COR-L47 (cell line): ENCODE measurements at places on chromosomes 2 and 18.

GRCh38 chr2:74501335-74502071 lies 2.1 kb upstream of the LBX2 start:
- DNase-seq: no peak

DNA sequence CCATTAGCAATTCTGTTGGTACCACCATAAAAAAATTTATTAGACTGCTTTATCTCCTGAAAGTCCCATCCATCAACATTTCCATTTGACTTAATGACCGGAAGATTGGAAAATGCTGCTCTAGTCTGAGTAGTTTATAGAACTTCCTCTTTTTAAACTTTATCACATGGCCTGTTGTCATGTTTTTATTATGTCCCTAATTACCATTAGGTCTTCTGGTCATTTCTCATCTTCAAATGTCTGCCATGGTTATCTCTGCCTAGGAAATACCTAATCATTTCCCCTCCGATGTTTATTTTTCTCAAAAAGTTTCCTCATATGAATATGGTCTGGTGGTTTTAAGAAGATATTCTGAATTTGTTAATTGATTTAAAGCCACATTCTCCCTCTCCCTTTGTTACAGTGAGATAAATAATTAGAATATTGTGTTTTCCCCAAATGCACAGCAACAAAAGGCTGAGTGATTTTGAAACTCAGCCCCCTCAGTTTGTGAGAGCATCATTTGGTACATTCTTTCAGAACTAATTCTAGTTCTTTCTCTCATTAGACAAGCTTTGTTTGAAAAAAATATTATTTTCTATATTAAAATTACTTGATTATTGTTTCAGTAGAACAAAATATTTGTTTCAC lies 317.1 kb upstream of the ST6GAL2 start:
- DNase-seq: no peak

- DNase-seq: no peak
Observed at GRCh38 chr2:99756059-99756458, 266.2 kb upstream of the REV1 start.

- no peak for DNase-seq
Observed at GRCh38 chr18:9869715-9870430, 15.9 kb upstream of the TXNDC2 start.

DNA sequence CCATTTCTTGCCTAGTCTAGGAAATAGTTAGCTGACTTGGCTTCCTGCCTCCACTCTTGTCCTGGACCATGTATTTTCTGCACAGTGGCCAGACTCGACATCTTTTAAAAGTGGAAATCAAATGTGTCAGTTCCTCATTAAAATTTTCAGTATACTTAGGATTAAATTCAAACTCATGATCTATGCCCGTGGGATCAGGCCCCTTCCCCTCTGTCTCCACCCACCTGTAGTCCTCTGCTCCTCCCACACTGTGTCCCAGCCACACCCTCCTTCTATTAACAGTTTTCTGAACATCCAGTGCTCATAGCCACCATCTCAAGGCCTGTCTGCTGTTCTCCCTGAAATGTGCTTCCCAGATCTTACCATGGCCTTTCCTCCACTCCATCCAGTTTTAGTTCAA lies 13.3 kb downstream of the ARHGAP25 start:
- no peak for DNase-seq

GRCh38 chr18:70116949-70117348 lies 88.5 kb downstream of the RTTN start:
- no peak for DNase-seq

GRCh38 chr2:120348737-120349439 lies 3.0 kb downstream of the INHBB start:
- DNase-seq: no peak

DNA sequence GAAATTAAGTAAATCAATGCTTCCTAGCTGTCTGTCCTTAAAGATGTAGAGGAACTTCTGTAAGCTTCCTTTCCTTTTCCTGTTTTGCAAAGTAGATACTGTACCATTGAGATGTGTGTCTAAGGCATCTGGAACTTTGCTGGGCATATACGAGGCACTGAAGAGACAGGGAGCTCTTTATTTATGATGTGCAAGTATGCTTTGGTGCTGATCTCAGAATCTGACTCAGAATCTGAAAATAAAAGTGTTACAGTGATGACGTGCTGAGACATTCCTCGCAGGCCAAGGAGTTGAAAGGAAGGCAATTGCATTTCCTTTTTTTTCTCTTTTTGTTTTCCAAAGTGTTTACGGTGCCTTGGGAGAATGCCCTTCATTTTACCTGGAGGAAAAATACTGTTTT lies 230.9 kb upstream of the RGPD4 start:
- no peak for DNase-seq

GRCh38 chr2:159450180-159450579 lies 163.7 kb upstream of the WDSUB1 start:
- DNase-seq: no peak

DNA sequence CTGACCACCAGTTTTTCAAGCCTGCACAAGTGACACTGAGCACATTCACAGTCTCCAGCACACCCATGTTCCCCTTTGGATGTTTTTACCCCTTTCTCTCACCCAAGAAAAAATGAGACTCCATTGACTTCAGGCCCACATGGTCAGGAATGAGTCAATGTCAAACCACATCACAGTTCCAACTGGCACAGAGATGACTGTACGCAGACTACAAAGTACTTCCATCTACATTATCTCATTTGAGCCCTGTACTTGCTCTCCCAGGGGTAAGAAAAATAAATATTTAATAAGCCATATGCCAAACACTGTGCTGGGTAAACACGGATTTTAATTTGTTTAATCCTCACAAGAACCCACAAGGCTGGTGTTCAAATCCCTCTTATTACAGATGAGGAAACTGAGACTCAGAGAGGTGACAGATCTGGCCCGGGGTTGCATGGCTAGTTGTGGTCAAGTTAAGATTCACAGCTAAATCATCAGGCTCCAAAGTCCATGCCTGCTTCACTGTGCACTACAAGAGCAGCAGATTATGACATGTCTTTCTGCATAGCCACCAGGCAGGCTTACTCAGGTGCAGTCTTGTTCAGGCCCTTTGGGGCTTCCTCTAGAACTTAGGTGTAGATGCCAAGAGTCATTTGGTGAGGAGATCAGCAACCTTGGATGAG lies 106.1 kb downstream of the TXNL1 start:
- DNase-seq: no peak

- DNase-seq: no peak
Observed at GRCh38 chr2:26184121-26184520, 11.2 kb downstream of the GAREM2 start.

DNA sequence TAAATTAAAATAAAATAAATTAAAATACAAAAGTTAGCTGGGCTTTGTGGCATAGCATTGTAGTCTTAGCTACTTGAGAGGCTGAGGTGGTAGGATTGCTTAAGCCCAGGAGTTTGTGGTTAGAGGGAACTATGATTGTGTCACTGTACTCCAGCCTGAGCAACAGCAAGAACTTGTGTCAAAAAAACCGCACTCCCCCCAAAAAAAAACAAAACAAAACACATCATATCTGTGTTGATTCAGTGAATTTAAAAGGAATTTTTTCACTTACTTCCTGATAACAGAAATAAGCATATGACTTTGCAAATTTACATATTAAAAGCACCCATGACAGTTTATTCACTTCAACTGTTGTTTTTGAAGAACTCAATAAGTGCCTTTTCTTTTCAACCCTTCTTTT lies 68.1 kb upstream of the PELI1 start:
- no peak for DNase-seq

GRCh38 chr18:56021136-56021808 lies 433.3 kb upstream of the TCF4 start:
- no peak for DNase-seq

DNA sequence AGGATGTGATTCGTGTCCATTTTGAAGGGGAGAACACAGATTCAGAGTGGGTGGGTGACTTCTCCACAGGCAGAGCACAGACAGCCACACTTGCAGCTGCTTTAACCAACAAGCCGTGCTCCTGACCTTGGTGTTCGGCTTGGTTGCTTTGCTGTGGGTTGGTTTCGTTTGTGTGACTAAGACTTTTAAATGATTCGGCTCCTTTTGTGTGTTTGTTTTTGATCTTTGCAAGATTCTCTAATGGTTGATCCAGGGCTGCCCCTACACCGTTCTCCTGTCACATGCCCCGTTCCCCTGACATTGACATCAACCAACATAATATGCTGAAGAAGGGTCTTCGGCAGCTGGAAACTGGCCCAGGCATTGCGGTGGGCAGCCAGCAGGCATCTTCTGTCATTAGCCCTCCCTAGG lies 95.9 kb upstream of the MBOAT2 start:
- DNase-seq: no peak
